ENCODE measurements at places on chromosomes 1 and 21.

DNA sequence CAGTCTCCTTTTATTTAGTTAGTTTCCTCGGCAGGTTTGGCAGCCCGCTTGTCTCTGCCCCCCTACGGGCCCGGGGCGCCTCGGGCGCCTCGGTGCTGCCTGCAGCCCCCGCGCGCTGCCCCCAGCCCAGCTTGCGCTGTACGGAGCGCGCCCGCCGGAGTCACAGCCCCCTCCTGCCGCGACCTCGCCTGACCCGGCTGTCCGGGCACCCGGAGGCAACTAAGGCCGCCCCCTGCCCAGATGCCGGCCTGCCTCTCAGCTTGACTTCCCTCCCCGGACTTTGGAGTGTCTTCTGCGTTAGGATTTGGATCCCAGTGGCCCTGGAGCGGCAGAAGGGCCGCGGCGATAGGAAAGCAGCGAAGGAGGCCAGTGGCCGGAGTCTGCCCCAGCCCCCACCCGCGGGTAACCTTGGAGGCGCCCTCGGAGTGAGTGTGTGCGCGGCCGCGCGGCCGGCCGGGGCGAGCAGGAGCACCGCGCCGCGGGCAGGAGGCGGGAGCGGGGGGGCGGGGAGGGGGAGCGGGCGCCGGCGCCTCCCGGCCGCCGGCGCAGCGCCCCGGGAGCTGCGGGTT lies 7.6 kb downstream of the CDKN2C start:
- peak; percentile 76 for DNase-seq

- DNase-seq = peak; percentile 36
These were observed 18.2 kb upstream of the DPH5 start for GRCh38 chr1:101043776-101044175.

GRCh38 chr1:42680055-42680454 lies 2.2 kb upstream of the YBX1 start:
- peak; percentile 34 for DNase-seq

DNA sequence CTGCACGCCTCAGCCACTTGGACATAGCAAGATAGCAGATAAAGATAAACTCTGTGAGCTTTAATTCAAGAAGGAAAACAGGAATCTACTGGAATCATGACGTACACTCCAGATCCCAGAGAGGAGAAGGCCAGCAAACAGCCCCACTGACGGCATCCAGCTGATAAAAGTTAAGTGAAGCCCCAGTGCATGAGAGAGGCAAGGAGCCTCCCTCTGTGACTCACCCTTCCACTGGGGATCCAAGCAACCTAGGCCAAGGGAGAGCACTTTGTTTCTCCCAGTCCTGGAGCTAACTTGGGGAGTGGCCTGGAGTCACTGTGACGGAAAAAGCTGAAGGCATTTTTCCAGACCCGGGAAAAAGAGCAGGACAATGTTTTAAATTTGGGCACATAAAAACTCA lies 270.0 kb downstream of the AKT3 start:
- no peak for DNase-seq

DNA sequence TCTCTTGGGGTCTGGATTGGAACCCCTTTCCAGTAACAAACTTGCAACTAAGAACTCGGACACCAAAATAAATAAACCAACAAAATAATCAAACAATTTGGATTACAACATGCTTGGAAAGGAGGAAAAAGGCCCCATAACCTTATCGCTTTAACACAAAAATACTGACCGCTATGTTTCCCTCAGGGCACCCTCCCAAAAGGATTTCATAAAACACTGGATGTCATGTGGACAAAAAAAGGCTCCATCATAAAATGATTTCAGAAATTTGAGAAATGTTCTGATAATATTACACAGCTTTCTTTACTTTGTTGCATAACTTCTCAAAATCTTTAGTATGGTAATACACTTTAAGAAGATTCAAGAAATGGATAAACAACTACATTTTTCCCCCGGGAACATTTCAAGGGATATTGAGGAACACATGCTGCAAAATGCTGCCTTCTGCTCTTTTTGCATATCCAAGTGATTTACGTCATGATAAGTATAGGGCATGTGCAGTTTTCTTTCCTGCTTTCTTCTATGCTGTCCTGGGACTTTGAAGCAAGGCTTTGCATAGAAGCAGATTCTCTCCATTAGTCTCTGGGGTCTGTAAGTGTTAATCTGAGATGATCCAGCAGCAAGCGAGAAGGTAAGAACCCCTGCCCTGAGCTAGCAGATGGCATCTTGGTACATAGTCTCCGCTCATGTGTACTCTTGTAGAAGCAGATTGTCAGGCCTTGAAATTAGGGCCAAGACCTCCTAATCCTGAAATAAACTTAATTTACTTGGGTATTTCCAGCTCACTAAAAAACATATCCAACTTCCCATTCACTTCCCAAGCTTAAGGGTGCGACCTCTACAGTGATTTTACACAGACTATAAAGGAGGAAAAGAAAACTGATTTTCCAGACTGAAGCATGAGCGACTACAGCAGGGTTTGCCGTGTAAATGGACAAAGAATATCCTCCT lies 85.5 kb upstream of the KIAA0040 start:
- DNase-seq = no peak

- peak; percentile 26 for DNase-seq
These were observed 149.0 kb downstream of the IGSF21 start for GRCh38 chr1:18256282-18257235.

DNA sequence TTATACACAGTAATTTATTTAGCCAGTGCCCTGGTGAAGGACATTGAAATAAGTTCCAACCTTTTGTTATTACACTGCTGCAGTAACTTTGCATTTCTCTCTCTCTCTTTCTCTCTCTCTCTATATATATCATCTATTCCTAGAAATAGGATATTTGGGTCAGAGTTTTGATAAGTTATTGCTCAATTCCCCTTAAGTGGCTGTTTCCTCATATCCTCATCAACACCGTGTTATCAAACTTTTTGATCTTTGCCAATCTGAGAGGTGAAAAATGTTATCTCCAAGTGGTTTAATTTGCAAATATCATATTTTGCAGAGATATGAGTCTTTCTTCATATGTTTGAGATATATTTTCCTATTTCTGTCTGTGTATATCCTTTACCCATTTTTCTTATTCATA lies 1.6 kb upstream of the SRSF4 start:
- no peak for DNase-seq

- no peak for DNase-seq
These were observed 37.5 kb downstream of the CDC42BPA start for GRCh38 chr1:227280836-227281235.

DNA sequence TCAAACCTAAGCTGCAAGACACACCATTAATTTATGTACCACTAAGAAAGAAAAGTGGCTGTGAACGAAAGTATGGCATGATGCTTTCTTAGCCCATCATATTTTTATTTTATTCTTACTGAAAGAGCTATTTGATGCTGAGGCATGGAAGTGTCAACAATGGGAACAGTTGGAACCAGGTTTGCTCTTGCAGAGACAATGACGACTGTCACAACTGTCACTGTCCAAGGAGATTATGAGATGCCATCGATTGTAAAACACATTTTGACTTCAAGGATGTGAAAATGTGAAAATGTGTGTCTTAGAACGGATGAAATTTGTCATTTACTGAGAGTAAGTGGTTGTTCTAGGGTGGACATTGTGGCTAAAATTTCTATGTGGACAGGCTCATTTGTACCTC lies 2.8 kb upstream of the ACTL8 start:
- DNase-seq = no peak

GRCh38 chr1:57848406-57848805 lies 424.5 kb upstream of the DAB1 start:
- DNase-seq = peak; percentile 8

GRCh38 chr1:85465099-85465785 lies at the start of gene DDAH1:
TSS of gene DDAH1 (minus strand) at chr1:85465159. CDS start at chr1:85465045, 114 bp downstream.
- DNase-seq = peak; percentile 89

DNA sequence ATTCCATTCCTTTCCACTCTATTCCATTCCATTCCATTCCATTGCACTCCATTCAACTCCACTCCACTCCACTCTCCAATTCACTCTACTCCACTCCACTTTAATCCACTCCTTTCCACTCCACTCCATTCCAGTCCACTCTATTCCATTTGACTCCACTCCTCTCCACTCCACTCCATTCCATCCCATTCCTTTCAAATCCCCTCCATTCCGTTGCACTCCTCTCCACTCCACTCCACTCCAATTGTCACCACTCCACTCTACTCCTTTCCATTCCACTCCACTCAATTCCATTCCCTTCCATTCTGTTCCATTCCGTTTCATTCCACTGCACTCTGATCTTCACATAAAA lies 2563.7 kb upstream of the TPTE start:
- no peak for DNase-seq

GRCh38 chr1:25392841-25393240 lies 27.8 kb downstream of the RHCE start:
- DNase-seq = no peak

GRCh38 chr1:7103361-7103782 lies 318.1 kb downstream of the CAMTA1 start:
- DNase-seq = no peak

DNA sequence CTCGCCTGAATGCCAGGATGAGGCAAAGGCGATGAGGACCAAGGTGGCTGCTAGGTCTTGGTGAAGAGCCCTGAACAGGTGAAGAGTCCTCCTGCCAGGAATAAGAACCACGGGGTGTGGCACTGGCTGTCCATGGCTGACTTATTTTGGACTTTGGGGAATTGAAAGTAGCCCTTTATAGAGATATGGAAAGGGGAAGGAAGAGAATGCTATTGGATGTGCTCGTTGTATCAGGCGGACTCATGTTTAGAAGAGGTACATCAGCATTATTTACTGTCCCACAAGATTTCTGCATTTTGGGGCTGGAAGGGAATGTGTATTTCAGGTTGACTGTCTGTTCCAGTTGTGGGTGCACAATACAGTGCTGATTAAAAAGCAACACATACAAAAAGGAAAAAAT lies 465.8 kb downstream of the DSCAM start:
- no peak for DNase-seq

DNA sequence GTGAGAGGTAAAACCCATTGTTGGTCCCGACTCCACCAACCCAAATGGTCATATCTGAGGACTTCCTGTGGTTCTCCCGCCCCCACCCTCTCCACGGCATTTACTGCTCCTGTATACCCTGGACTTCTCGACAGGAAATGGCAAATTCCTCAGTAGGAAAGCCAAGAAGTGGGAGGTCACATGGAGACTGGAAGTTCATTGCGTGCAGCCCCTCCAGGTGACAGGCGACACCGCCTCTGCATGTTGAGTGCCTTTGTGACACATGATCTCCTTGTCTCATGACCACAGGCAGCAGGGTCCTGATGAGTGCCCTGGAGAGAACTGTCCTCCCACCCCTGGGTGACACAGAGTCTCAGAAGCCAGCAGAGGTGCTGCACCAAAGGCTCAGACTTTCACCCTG lies 24.2 kb downstream of the ERG start:
- no peak for DNase-seq

- no peak for DNase-seq
These were observed 63.0 kb downstream of the B3GALNT2 start for GRCh38 chr1:235441159-235441685.

DNA sequence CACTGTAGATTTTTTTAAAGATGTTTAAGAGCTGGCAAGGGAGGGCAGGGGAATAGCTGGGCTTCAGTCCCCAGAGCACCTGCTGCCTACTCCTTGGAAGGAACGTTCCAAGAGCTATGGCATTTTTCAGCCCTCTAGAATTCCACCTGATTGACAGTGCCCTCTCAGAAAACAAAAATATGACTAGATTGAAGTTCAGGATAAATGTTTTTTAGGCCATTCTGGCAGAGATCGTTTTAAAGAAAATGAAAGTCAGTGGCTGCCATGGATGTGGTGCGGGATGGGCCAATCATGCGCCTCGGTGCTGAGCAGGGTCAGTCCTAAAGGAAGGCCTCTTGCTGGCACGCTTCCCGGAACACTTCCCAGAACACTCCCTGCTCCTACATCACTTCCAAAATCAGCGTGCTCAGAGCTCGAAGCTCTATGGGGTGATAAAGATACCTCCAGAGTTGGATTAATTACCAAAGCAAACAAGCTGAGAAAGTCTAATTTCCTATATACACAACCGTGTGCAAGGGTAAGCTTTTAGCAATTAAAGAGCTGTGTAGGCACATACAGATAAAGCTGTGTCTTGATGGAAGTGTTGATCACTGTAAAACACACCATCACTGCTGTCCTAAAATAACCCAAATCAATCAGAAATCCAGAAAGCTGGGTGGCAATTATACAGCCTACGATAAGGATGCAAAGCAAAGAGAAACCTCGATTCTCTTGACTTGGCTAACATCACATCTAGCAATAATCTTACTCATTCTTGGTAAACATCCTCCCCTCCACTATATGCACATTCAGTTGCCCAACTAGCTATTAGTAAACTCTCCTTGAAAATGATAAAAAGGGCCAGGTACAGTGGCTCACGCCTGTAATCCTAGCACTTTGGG lies 34.6 kb downstream of the TGFBR3 start:
- peak; percentile 82 for DNase-seq

DNA sequence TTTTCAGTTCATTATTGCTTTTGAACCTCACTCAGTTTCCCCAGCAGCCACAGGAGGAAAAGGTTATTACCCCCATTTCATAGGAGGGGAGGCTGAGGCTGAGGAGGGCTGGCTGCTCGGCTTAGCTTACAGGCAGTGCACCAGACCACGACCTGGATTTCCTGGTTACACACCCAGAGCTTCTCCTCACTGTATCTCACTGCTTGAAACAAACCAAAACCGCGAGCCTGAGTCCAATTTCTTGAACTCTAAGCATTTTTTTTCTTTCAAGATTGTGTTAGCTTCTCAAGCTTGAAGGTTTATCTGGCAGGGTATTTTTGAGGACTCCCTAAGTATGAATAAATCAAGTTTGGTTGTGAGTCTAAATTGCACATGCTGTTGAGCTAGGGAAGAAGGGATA lies 188.9 kb upstream of the EDN2 start:
- peak; percentile 61 for DNase-seq

- DNase-seq = no peak
These were observed 25.1 kb downstream of the ZNF124 start for GRCh38 chr1:247146671-247147070.

DNA sequence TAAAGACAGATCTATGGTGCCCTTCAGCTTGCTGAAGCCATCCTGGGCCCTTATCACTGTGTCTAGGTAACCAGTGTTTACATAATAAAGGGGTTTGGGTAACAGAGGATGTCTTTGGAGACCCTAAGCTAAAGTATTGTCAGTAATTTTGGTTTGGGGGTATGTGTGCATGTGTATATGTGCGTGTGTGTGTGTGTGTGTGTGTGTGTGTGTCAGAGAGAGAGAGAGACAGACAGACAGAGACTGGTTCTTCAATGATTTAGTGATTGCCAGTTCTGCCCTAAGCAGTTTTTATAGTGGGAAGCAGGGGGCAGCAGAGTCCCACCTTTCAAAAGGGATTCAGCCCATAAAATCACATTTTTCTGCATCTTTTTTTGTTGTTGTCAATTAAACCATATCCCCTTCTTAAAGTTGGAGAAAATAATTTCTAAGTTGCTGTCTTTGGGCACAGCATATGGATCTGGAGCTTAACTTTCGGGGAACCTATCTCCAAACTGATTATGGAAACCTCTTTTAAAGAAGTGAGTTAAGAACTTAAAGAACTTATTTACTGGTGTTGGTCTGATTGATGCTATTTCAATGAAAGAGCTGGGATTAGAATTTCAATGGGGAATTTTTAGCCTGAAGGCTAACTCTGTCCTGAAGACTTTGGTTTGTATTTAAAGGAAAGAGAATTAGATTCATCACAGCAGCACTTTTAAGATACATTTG lies 51.1 kb downstream of the ZNF326 start:
- peak; percentile 45 for DNase-seq
